ENCODE measurements at places on chromosomes 2 and 18. TPM values are rescaled to one million over a fixed set of nuclear protein-coding genes. Genes with fewer than 3 reads are reported as not detected.
A peak's percentile ranks its signal among the peaks of the same experiment; 100 is the strongest.

DNA sequence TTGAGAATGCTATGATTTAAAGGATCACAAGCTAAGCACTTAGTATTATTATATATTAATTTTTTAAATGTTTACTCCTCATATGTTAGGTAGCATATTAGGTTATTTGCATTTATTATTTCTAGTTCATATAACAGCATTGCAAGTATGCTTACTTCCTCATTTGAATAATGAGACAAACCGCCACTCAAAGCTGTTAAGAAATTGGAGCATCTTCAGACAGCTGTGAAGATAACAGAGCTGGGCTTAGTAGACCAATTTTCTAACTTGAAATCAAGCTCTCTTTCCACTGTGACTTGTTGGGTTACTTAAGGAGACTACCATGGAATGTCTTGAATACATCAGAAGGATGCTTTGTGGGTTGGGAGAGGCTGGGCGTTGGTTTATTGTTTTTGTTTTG lies 139.3 kb downstream of the ASXL3 start:
- DNase-seq = no peak

- DNase-seq = no peak
Observed at GRCh38 chr2:63789338-63790020, 52.2 kb upstream of the UGP2 start.

DNA sequence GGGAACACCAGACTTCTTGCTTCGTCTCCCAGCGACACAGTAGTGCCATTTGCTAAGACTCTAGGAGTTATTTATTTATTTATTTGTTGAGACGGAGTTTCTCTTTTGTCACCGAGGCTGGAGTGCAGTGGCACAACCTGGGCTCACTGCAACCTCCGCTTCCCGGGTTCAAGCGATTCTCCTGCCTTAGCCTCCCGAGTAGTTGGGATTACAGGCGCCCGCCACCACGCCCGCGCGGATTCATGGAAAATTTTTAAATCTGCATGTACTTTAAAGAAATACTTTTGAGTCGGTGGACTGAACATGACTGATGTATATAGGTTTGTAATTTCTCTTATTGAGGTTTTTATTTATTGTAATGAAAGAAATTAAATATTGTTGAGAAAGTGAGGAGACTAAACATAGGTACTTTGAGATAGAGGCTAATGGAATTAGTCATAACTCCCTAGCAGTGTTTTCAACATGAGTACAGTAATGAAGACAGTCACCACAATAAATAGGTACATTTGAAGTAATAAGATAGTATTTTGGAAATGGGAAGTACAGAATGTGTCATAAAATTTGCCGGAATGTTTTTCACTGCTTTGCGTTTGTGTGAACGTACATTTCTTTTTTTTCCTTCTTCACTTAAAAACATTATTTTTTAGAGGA lies 983 bp downstream of the MTX2 start:
- no peak for DNase-seq

DNA sequence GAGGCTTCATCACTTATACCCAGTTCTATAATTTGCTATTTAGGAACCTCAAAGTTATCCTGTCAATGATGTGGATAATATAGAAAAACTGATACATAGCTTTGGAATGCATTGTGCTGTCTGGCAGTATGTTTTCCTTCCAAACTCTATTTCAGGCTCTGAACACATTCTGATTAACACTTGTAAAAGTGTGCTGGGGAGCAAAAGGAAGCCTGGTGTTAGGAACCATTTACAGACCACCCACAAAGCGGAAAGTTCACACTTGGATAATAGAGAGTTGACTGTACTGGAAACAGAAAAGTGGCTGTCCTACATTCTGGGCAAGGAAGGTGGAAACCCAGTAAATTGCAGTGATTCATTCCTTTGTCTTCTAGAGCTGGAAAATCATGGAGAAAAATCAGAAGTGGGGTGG lies 114.5 kb upstream of the ZFP36L2 start:
- DNase-seq = no peak

DNA sequence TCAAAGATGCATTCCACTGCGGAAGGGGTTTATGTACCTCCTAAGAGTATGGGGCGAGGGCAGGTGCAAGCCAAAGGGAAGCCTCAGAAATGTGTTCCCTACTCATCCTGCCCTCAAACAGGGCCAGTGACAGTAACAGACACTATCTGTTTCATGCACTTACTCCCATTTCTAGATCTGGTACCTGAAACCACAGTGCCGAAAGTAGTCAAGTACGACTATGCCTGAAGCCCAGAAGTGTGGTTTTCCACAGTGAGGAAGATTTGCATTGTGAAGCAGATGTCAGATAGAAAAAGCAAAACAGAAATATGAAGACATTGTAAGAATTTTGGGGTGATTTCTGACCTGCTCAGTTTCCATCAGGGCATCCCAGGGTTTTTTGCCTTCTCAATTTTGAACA lies 748.7 kb downstream of the RNF144A start:
- DNase-seq = no peak

GRCh38 chr2:139465789-139466188 lies 685.6 kb upstream of the NXPH2 start:
- no peak for DNase-seq

DNA sequence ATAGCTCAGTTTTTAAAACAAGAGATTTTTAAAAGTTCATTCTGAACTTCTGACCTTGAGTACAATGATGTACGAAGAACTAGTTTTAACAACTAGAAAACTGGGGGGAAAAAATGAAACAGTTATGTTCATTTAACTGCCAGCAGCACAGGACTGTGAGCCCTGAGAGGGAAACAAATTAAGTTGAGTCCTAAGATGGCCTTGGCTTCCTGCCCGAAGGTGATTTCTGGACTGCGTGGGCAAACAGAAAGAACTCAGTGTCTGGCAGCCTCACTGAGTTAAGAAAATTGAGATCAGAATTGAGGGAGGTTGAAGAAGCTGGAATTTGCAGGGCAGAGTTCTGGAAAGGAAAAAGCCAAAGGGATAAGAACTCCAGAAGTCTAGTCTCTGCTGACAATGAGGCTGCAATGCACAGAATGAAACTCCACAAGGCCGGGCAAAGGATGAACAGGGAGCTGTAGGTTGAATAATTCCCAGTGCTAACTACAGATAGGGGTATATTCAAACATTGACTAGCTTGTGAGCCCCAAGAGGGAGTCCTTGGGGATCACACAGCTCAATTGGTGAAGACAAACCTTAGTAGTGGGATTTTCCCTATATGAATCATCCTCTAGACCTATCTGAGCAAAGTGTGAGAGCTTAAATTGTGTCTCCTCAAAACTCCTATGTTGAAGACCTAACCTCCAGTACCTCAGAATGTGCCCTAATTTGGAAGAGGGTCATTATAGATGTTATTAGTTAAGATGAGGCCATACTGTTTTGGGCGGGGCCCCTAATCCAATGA lies 13.1 kb upstream of the CRACDL start:
- DNase-seq = no peak

DNA sequence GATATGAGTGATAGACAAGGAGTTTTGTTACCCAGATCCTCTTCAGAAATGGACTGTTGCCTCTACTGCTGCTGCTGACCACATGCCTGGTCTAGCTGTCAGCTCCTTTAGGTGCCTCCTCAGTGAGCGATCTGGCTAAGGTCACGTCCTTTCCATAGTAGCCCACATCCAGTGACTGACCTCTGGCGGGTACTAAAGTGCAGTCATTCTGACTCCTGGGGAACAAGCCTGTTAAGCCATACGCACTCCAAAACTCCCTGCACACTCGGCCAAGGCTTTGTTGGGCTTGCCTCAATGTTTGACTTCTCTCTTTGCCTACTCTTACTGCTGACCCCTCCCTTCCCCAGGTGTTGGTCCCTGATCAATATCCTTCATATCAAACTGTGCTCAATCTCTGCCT lies 685.2 kb downstream of the IRS1 start:
- DNase-seq = no peak

DNA sequence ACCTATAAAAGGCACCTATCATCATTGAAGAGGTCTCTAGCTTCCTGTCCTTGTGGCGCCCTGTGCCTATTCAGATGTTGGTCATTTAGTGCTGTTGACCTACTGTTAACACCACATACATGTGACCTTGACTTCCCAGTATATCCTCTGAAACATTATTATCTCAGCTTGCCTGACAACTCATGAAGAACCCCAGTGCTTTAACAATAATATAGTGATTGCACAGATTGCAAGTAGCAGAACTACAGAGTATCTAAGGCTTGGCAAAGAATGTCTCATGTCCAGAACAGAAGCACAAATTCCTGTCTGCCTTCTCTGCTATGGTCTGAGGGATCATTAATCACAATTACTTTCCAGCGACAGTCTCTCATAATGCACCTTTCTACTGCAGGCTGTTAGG lies 165.3 kb downstream of the LCLAT1 start:
- no peak for DNase-seq

DNA sequence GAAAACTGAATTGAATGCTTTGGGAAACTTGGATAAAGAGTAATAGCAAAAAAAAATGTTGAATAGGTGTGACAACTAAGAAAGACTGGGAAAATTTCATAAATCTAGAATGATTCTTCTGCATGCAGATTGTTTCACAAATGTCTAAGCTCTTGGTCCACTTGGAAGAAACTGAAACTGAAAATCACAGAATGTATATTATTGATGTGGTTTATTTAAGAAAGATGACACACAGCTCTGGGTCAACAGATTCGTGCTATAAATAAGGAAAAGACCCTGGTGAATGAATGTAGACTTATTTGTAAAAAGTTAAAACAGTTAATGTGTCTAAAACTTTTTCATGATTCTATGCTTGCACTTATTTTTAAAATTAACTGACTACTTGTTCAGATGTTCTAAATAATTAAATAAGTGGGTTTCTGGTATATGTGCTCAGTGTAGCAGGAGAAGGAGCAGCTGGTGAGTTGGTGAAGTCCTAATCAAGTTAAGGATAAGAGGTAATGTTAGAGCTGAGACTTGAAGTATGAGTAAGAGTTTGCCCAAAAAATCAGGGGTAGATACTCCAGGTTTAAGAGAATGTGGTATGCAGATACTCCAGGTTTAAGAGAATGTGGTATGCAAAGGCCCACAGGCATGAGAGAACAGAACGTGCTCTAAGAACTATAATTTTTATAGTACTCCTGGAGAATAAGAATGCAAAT lies 24.5 kb downstream of the UGP2 start:
- DNase-seq = no peak

DNA sequence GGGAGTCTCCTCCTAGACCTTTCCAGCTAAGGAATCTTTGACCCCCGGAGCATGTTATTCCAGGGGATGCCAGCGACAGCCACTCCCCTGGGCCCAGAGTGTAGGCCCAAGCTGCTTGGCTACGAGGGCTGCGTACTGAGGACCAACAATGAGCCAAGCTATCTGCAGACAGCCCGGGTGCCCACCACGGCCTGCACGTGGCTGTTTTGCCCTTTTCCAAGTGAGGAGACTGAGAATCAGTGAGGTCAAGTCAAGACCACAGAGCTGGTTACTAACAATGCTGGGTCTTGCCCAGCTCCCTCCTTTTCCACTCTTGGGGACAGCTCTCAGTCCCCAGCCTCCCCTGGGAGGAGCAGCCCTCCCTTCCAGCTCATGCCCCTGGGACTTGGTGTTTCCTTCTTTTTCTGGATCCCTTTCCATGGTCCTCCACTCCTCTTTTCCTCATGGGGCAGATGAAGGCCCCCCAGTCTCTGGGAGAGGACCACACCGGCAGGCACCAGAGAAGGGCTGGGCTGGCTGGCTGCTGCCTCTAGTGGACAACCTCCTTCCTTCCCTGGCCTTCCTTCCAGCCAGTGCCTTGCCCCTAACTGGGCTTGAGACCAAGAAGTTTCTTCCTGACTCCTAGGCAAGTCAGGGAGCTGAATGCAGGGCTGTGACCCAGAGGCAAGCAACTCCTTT lies 550 bp upstream of the MALL start:
- no peak for DNase-seq

DNA sequence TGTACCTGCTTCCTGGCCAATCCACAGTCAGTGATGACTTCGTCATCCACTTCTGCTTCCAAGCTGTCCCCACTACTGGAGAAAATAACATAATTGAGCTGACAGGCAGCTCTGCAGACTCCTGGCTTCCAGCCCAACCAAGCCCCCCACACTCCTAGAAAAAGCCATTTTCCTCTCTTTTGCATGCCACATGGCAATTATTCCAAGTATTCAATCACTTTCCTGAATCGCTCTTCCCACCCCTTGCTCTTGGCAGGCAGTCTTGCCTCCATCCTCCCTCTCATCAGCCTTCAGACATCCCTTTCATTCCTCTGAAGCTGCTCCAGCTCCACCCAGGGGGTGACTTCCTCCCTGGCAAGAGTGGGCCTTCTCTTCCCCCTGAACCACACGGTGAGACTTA lies 14.3 kb upstream of the ST8SIA5 start:
- DNase-seq = no peak

DNA sequence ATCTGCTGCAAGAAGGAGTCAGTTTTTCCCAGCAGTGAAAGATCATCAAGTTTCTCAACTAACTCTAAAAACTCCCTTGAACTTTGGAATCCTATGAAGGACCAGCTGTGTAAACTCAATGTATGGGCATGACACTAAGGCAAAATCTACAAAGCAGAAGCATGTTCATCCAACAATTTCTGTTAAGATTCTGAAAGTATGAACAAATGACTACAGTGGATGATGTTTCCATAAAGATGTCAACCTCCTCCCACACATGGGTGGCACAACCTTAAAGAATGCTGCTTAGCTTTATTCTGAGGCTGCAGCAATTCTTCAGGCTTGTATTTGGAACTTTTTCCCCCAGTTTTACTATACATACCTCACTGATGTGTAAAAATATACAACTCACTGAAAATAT lies 47.2 kb downstream of the WDR33 start:
- DNase-seq = no peak

GRCh38 chr2:150234787-150235446 lies 252.6 kb downstream of the RND3 start:
- no peak for DNase-seq

- no peak for DNase-seq
Observed at GRCh38 chr2:109604597-109604996, 9.2 kb downstream of the SEPTIN10 start.

GRCh38 chr2:189412330-189412953 lies 28.8 kb upstream of the WDR75 start:
- no peak for DNase-seq

DNA sequence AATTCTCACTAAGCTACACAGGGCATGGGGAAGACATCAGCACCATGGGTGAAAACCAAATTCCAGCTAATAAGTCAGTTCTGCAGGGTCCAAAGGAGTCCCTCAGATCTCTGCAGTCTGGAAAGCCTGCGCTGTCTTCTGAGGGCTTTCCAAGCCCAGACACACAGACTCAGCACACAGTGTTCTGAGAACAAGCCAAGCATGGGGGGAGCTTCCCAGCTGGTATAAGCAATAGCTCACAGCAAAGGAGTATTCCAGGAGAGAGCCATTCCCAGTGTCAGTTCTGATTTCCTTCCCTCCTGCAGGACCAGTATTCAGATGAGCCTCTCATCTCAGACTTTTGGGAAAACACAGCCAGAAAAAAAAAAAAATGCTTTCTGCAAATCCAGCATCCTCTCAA lies 370.8 kb downstream of the TNS1 start:
- DNase-seq = no peak

GRCh38 chr18:59783138-59783537 lies 85.9 kb upstream of the CCBE1 start:
- DNase-seq = no peak

GRCh38 chr18:35842536-35842935 lies 129.9 kb upstream of the RMP24 start:
- DNase-seq = peak; percentile 4

The COX7A2L gene
- total RNA-seq = 103 TPM

The HOXD11 gene
- total RNA-seq = not detected

The UGT1A7 gene
- not detected for total RNA-seq

The DNAJC5G gene
- total RNA-seq = not detected

The MTERF4 gene
- 32.4 TPM for total RNA-seq

The FKBP1B gene
- 12.6 TPM for total RNA-seq

The GALR1 gene
- not detected for total RNA-seq

The NOSTRIN gene
- total RNA-seq = not detected

The LIPT1 gene
- total RNA-seq = 6.3 TPM

The PMS1 gene
- total RNA-seq = 36.8 TPM
